ENCODE measurements at places on chromosomes 12 and 14.

DNA sequence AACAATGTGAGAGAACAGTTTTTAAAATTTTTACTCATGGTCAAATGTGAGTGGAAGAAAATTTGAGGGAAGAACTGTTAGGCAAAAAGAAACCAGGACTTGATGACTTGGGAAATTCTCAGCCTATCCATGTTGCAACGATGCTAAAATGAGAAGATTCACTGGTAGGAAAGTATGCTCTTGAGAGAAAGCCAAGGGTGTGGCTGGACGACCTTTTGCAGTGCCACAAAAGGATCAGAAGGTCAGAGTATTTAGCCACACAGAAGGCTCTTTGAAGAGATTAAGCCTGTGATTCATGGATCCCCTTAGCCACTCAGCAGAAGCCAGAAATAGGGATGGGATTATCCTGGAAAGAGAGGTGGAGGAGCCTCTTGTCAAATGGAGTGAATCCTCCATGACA lies 336.8 kb downstream of the LRIG3 start:
- no peak for DNase-seq

DNA sequence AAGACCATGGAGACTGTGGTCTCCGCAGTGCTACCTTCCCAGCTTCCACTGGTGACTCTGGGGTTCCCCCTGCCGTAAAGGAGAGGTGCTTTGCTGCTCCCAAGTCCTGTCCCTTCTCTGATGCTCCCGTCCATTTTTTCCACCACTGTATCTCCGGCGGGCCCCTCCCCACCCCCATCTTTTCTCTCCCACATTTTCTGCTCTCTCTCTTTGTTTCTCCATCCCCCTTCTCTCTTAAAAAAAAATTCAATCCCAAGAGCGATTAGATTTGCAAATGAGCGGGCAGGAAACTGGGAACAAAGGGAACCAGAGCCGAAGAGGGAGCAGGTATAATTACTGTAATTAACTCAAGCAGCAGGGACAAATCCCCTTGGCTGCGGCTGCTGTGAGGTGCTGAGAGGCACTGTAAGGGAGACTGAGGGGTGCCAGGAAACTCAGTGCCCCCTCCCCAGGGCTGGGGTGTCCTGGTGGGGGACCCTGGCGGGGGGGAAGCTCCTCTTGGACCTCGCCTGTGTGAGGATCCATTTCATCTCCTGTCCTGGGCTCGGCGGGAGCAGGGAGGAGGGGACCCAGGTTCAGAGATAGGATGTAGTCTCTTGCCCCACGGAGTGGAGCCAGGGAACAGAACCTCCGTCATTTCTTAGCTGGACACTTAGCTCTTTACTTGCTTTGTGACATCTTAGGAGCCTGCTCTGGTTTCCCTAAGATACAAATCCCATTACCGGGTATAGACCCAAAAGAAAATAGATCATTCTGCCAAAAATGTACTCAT lies 140.4 kb upstream of the NRXN3 start:
- no peak for DNase-seq

DNA sequence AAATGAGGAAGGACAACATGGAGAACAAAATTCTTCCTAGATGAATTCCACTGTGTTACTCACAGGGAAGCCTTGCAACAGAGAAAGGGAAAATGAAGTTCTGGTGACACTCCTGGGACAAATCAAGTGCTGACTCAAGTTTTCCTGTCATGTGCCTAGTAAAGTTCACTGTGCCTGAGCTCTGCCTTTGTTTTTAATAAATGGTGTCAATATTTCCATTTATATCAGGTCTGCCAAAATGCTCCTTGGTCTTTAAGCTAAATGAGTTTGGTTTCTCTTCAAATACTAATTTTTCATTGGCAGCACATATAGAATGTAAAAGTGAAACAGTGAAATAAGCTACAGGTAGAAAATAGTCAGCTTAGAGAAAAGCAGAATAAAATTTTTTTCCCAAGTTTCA lies 33.0 kb downstream of the HIGD1C start:
- DNase-seq: no peak

DNA sequence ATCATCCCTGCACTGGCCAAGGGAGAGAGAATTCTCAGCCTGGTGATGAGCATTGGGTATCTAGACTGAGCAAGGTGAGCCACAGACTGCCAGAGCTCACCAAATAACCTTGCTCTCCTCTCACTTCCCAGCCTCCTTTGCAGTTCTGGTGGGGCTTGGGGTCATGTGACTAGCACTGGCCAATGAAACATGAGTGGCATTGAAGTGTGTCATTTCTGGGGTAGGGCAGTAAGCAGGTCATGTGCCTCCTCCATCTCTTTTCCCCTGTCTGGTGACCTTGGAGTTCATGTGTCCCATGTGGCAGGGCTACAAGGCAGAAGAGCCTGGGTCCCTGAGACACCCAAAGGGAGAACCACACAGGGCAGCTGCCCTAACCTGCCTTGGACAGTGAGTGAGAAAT lies 3.6 kb upstream of the KRT72 start:
- no peak for DNase-seq

DNA sequence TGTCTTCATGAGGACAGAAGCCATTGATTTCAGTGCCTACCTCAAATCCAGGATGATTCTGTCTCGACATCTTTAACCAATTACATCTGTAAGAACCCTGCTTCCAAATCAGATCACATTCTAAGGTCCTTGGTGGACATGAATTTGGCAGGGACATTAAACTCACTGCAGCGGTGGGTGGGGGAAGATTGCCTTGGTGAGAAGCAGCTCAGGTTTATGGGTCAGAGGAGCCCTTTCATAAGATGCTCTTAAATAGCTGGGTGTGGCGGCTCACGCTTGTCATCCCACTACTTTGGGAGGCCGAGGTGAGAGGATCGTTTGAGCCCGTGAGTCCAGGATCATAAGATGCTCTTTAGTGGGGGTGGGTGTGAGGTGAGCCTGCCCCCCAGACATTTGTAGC lies 42.9 kb downstream of the ELK3 start:
- no peak for DNase-seq

Measured in stimulated activated CD8-positive, alpha-beta memory T cell treated with anti-CD3 and anti-CD28 coated beads, Interleukin-15, amount 100 ng/mL, for 24 hours (primary cell).